Testis (tissue), 5 donors: ENCODE measurements at places on chromosomes 16 and 17.

GRCh38 chr17:77632619-77633018 is 325.9 kb upstream of the TNRC6C start:
- DNase-seq: no peak

DNA sequence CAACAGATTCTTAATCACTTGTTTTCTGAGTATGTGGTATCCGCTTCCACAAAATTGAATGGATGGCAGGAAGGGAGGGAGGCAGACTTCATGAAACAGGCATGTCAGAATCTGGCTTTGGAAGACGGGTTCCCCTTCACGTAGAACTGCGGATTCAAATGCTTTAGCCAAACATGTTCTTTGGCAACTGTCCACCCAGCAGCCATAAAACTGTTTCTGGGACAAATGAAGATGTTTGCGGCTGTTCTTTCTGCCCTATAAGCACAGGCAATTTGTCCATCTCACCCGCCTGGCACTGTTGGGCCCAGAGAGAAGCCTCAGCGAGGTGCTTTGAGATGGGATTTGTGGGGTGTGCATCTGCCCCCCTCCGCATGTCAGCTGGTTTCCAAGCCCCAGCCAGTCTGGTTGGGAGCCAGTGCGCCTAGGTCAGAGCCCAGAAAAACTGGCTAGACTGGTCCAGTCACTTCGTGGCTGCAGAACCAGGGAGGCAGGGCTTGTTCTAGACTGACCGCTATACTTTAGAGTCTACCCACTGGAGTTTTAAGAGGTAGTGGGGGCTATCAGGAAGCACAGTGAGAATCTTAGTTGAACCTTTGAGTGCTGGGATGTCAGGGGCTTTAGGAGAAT is 6.3 kb downstream of the CRHR1 start:
- DNase-seq: no peak

DNA sequence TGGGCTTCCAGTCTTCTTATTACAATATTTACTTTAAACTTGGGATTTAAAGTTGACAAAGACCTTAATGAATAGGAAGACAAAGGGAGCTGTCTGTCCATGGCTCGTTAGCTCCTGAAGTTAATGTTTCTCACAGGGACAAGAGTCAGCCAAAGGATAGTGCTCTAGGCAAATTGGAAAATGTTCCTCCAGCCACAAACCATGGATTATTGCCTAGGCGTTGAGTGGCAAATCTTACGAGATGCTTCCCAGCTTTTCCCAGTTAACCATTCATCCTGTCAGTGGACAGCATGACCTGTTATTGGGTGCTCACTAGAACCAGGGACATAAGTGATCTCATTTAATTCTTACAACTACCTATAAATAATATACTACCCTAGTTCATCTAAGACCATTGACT is 3.6 kb downstream of the TEX2 start:
- no peak for DNase-seq

DNA sequence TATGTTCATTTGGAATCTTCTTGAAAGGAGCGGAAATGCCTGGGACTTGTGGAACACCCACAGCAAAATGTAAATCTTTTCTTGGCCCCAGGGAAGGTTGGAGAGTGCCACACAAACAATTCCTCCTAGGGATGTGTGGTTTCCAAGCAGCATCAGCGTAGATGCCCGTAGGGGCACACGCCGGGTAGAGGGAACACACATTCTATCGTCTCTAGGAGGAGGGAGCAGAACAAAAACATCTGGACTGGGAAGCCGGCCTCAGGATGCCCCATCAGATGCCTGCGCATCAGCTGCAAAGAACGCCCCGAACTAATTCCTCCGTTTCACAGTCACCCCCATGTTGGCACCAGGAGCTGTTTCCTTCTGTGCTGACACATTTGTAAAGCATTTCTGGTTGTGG is 357.9 kb upstream of the ZFHX3 start:
- no peak for DNase-seq

GRCh38 chr17:42585353-42585752 is 7.8 kb upstream of the PSMC3IP start:
- DNase-seq: no peak

DNA sequence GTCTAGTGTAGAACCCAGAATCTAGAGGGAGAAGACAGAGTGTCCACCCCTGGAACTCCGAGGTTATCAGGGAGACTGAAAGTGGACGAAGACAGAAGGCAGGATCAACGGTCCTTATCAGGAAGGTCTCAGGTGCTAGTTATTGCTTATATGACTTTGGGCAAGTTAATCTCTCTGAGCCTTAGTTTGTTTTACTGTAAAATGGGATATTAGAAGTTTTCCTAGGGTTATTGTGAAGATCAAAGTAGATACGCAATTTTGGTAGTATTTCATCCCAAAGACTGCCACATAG is 1.2 kb downstream of the RNF167 start:
- no peak for DNase-seq

DNA sequence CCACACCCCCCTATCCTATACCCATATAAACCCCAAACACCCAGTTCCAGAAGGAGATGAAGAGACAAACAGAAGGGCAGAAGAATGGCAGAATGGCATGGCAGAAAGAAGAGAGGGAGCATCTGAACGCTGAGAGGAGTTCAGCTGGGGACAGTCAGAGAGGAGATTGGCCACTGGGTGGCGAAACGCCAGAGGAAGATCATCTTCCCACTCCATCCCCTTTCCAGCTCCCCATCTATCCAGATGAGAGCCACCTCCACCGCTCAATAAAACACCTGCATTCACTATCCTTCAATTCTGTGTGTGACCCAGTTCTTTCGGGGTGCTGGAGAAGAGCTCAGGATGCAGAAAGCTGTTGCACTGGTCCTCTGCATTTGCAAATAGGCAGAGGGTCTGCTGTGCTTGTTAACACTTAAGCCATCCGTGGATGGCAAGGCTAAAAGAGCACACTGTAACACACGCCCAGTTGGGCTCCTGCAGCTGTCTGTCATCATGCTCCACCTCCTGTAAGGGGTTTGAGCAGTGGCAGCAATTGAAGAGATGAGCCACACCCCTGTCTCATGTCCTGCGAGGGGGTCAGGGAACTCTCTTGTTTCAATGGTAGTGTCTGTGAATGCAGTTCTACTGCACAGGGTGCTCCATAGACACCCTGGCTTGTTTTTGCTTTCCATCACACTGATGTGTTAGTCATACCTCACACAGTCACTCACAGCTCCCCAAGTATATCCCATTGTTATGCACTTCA is 1034.8 kb upstream of the RBFOX1 start:
- DNase-seq: no peak

- DNase-seq: no peak
Observed at GRCh38 chr16:89078172-89078571, 15.5 kb upstream of the ACSF3 start.

DNA sequence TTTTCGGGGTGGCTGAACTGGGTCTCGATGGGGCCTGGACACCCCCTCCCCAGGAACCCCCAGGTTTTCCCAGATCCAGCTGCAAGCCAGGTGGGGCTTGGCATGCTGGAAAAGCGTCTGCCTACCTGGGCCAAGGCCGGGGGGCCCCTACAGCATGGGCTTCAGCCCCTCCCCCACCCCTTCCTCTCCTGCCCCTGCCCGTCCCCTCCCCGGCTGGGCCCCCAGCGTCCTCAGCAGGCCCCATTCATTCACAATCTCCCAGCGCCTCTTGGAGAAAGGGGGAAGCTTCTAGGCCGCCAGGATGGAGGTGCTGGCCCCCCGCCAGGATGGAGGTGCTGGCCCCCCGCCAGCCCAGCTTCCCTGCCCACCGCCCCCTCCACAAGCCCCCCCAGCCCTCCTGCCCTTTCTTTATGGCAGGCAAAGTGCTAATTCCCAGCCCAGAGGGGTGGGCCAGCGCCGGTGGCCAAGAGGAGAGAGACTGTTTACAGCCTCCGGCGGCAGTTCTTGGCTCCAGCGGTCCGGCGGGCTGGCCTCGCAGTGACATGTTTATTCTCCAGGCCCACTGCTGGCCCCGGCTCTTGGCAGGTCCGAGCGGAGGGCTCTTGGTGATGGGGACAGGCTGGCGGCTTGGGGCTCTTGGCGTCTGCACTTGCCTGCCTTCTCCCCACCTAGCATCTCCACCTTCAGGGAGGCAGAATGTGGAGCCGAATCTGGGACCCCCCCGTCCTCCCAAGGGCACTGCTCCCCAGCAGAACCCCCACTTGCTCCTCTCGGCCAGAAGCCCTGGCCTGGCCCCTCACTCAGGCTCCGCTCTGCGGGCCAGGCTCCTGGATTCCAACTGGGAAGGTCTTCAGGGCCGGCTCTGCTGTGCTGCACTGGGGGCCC is 94.4 kb upstream of the CIBAR2 start:
- peak; percentile 74 for DNase-seq

- DNase-seq: no peak
Observed at GRCh38 chr17:56347639-56348038, 194.4 kb downstream of the ANKFN1 start.

DNA sequence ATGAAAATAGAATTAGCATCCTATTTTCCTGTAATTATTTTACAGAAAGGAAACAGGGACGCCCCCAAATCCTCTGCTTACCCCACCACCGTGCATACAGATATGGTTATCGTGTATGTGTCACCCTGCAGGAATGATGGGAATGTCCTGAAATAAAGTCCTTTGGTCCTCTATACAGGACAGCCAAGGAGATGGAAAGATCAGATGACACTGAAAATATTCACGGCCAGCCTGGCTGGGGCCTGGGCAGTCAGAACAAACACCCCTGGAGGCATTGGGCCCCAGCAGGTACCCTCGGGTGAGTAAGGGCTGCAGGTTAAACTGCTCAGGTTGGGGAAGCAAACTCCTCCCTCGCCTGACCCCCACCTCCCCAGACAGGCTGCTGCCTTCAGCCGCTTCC is 368.0 kb downstream of the FOXL1 start:
- no peak for DNase-seq

GRCh38 chr17:38591759-38592241 is 14.0 kb downstream of the SRCIN1 start:
- no peak for DNase-seq

GRCh38 chr16:85425074-85425662 is 188.0 kb upstream of the GSE1 start:
- peak; percentile 10 for DNase-seq

DNA sequence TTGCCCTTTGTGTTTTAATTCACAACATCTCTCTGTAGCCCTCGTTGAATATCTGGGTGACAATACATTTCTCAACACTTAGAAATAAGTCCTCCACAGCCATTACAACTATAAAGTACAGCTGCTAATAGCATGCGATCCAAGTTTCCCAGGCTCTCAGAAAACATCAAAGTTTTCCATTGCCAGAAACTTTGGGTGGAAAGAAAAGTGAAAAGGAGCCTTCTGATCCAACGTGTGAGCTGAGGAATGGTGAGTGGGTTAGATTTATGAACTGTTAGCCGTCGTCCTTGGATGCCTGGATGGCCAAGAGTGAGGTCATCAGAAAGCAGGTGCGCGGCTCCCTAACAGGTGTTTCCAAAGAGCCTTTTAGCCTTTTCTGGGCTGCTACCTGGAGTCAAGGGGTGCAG is 258.0 kb downstream of the PMP22 start:
- no peak for DNase-seq

DNA sequence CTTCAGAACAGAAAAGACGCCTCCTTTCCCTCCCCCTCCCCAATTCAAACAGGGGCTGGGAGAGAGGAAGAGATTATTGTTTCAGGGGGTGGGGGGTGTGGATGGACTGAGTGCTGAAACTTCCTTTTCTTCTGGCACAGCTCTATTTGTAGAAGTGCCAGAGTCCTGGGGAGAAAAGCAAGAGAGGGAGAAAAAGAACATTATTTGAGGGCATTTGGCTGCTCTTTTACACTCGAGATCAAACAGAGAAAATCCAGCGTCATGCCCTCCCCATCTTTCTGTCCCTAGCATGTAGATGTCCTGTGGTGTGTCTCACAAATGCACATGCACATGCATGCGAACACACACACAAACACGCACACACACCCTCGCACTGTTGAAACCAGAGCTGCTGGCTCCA is 13.0 kb downstream of the ARL4D start:
- DNase-seq: no peak

- DNase-seq: no peak
Observed at GRCh38 chr17:68297195-68297594, 5.9 kb downstream of the ARSG start.

GRCh38 chr16:22027633-22028032 is 19.7 kb downstream of the MOSMO start:
- DNase-seq: no peak

- DNase-seq: peak; percentile 71
Observed at GRCh38 chr17:80968602-80969029, 23.0 kb upstream of the CHMP6 start.

DNA sequence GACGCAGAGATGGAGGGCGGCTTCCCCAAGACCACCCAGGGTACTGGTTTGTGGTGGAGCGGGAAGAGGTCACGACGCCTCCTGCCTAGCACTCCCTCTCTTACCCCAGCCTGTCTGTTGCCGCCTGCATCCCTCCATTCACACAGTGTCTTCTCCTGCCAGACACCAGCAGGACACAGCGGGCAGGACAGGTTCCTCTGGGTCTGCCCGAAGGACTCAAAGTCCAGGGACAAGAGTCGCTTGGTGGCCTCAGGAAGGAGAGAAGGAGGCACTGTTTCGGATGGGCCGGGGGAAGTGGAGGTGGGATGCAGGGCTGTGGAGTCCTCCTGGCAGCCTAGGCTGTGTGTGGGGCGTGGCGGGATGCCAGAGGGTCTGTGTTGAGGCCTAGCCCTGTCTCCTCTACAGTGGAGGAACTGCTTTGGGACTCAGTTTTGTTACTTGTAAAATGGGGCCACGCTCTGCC is 19.6 kb upstream of the TNS4 start:
- DNase-seq: no peak

- DNase-seq: no peak
Observed at GRCh38 chr16:47858333-47858982, 297.3 kb downstream of the ABCC12 start.

- no peak for DNase-seq
Observed at GRCh38 chr16:14564861-14565687, 65.0 kb downstream of the PARN start.

DNA sequence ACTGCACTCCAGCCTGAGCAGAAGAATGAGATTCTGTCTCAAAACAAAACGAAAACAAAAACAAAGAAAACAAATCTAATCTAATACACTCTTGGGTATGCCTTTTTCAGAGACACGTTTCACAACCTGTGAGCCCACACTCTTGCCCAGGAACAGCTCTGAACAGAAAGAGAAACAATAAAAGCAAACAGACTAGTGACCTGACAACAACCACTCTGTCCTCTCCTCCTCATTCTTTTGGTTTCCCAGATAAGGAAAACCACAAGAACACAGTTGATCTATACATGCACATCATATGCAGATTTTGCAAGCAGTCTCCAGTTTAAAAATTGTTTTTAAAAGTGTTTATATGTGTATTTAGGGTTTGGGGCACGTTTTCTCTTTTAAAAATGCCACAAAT is 1.3 kb downstream of the MKS1 start:
- no peak for DNase-seq

DNA sequence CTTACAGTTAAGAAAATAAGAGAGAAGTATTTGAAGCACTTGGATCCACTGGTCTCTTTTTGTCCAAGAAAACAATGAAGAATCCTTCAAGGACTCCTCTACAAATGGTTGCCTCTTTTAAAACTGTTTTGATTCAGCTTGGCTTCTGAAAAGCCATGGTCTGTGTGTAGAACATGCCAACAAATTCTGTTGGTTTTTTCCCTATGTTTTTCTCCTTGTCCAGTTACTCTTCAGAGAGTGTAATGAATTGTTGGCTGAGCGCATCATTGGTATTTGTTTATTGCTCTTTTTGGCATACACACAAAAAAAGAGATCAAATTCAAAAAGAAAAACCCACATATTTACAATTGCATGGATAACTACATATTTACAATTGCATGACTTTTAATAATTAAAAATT is at the start of gene ABCA10:
TSS of gene ABCA10 (minus strand) at position 249 of the 400 bp plus-strand sequence. CDS start 3,466 bp downstream, outside the sequence.
- no peak for DNase-seq

- no peak for DNase-seq
Observed at GRCh38 chr17:57377094-57377493, 120.8 kb downstream of the MSI2 start.

- no peak for DNase-seq
Observed at GRCh38 chr16:89187770-89188392, 12.5 kb downstream of the SLC22A31 start.

GRCh38 chr16:50681021-50681885 is at the start of gene SNX20:
Gene SNX20 (minus strand): TSS chr16:50681312. CDS start chr16:50677526, 3,786 bp downstream.
- DNase-seq: peak; percentile 29
